ENCODE measurements at places on chromosomes 3 and 15. TPM values are rescaled to one million over a fixed set of nuclear protein-coding genes. Genes with fewer than 3 reads are reported as not detected.

DNA sequence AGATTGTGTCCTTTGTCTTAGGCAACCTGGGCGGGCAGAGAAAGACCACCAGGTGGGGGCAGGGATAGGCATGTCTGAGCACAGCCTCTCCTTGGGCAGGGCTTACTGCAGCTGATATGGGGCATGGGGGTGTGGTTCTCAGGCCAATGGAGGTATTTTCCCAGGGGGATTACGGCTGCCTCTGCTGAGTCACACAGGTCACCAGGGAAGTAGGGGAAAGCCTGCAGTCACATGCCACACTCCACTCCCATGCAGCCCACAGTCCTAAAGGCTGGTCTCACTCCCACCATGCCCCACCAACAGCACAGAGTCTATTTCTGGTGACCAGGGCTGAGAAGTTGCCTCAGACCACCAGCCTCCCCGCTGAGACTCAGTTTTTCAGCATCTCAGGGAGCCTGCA, 466.4 kb downstream of the DIPK2A start:
- no peak for DNase-seq

DNA sequence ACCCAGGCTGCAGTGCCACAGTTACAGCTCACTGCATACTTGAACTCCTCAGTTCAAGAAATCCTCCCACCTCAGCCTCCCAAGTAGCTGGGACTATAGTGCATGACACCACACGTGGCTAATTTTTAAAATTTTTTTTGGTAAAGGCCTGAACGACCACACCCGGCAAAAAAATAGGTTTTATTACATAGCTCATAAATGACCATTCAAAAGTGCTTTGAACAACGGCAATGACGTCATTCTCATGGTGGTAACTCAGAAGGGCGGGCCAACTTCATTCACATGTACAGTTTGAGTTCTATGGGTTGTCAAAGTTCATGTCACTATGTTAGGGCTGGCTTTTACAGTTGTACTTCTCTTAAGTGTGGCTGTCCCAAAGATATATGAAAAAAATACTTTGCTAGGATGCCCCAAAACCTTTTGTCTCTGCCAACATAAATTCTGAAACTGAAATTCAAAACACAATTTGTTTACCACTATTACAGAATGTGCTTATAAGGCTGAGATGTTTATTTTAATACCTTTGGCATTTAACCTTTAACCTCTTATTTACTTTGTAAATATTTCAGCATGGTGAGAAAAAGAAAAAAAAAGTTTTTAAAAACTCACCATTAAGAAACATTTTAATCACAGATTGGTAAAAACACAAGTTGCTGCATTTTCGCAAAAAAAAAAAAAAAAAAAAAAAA, 6.2 kb downstream of the MYO1E start:
- peak; percentile 40 for DNase-seq

- DNase-seq = no peak
These were observed 22.4 kb downstream of the LIPC start for GRCh38 chr15:58453931-58454793.

DNA sequence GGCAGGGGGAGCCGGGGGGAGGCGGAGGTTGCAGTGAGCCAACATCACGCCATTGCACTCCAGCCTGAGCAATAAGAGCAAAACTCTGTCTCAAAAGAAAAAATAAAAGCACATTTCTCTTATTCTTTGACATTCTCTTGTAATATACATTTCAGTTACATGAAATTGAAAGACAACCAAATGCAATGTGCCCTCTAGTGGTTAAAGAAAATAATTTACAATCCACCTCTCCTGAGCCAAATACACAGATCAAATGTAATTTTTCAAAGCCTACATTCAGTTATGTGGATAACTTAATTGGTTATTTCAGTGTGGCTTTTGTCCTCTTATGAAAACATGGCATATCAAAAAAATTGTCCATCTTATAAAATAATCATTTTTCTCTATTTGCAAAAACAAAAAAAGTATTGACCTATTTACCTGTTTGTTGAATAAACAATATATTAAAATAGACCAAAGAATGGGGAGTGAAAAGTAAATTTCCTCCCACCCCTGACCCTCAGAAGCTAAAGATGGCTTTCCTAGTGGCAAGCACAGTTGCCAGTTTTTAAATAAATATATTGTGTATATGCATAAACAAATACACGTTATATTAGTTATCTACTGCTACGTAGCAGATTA, 14.2 kb upstream of the U2SURP start:
- no peak for DNase-seq

DNA sequence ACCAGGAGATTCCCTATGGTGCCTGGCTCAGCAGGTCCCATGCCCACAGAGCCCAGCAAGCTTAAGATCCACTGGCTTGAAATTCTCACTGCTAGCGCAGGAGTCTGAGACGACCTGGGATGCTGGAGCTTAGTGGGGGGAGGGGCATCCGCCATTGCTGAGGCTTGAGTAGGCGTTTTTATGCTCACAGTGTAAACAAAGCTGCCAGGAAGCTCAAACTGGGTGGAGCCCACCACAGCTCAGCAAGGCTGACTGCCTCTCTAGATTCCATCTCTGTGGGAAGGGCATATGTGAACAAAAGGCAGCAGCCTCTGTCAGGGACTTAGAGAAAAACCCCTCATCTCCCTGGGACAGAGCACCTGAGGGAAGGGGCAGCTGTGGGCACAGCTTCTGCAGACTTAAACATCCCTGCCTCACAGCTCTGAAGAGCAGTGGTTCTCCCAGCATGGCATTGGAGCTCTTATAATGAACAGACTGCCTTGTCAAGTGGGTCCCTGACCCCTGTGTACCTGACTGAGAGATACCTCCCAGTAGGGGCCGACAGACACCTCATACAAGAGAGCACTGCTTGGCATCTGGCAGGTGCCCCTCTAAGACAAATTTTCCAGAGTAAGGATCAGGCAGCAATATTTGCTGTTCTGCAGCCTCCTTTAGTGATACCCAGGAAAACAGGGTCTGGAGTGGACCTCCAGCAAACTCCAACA, 231.5 kb upstream of the SETMAR start:
- DNase-seq = peak; percentile 53

Gene GOLGA8G
- not detected for total RNA-seq

DNA sequence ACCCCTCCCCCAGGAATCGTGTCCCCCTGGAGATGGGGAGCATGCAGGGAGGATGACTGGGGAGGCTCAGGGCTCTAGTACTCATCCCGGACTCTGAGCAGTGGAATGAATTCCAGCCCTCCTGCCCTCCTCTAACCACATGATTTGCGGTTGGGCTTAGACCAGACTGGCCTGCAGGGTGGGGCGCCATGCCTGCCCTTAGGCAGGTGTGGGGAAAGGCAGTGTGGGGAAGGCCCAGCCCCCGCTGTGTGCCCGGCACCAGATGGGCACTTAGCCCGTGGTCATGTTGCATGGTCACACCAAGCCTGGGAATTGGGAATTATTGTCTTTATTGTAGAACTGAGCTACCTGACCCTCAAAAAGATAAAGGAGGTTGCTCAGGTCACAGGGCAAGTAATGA, 283.8 kb downstream of the TLE3 start:
- no peak for DNase-seq

DNA sequence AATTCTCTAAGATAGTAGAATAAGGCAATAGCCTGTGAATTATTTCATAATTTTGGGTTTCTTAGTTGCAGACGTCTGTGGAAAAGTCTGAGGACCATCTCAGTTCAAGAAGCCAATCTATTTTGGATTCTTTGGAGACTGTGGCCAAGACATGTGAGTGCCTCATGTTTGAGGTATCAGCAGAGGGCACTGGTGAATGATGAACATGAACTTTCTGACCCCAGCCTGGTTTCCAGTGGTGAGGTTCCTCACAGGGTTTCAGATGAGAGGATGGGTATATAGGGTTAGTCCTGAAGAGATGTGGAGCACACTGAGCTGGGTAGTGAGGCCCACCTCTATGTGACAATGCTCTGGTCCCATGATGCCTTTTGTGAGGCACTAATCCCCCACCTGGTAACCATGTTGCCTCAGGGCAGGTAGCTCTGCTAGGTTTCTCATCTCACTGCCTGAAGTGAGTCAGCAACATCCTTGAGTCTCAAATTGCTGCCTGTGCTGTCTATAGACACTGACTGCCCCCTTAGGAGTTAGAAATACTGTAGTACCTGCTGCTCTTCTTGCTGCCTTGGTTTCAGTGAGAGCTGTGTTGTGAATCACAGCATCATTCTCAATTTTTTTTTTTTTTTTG, 32.3 kb downstream of the C3orf62 start:
- no peak for DNase-seq

DNA sequence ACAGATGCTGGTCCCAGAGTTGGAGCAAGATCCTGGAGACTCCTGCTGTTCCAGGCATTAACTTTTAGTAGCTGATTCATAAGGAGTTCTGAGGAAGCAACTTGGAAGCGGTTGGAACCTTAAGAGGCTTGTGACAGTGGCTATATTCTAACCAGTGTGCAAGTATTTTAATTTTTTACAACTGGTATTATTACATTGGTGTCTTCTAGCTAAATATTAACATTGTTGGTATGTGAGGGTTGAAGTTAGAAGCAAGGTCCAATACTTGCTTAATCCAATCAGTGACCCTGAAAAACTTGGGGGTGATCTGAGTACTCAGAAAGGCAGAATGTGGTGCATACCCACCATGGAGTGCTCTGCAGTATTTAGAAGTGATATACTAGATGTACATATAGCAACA, 1.5 kb upstream of the OR4F15 start:
- DNase-seq = no peak

GRCh38 chr3:119690043-119690656, 12.7 kb upstream of the CFAP91 start:
- no peak for DNase-seq

- DNase-seq = peak; percentile 40
These were observed 58.3 kb downstream of the CACNA1D start for GRCh38 chr3:53552730-53553129.

- DNase-seq = no peak
These were observed 22.4 kb upstream of the APH1B start for GRCh38 chr15:63254991-63255390.

- peak; percentile 49 for DNase-seq
These were observed 179.4 kb downstream of the GBE1 start for GRCh38 chr3:81581966-81582599.

DNA sequence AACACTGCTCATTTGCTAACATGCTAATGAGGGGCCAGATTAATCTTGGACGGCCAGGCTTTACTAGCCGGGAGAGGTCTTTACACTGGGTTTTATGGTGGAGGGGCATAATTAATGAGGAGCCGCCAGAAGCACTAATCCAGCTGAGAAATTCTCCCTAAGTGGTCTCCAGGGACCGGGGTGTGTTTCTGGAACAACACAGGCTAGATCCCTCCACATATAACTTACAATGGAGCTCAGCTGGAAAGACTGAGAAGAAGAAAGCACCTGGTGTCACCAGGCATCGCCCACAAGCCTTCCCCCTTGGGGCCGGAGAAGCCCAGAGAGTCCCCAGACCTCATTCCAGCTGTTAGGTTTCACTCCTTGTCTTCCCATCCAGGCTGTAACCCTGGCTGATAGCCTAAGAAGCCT, 127.5 kb downstream of the MEGF11 start:
- no peak for DNase-seq

Measured in stomach (tissue), 19 donors.